ENCODE measurements at places on chromosomes 4 and X.

DNA sequence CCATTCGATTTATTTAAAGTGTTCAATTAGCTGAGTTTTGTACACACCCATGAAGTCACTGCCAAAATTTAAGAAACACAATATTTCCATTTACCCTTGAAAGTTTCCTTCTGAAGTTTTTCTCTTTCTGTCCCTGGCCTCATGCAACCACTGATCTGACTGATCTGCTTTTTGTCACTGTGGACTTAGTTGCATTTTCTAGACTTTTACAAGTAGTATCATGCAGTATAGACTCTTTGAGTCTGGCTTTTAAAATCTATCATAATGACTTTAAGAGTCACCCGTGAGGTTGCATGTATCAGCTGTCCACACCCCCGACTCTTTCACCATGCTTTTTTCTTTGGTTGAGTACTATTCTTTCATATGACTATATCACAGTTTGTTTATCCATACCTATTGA, 29.0 kb upstream of the PDLIM3 start:
- DNase-seq = no peak

DNA sequence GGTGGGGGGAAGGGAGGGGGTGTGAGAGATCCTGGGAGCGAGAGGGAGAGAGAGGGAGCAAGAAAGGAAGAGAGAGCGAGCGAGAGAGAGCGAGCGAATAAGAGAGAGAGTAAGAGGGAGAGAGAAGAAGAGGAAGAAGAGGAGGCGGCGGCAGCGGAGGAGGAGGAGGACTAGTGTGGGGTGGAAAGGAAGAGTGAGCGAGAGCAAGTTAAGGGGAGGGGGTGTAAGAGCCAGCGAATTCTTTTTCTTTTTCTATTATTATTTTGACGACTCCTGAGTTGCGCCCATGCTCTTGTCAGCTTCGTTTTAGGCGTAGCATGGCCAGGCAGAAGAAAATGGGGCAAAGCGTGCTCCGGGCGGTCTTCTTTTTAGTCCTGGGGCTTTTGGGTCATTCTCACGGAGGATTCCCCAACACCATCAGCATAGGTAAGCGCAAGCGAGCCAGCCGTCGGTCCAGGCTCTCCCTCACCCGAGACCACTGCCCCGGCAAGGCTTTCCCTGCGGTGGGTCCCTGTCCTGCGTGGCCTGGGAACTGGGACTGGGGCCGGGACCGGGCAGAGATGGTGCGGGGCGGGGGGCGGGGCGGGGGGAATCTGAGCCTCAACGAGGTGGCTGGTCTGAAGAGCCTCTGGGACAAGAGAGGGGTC, at the start of gene GRIA3:
TSS of gene GRIA3 (plus strand) at position 60 of the 647 bp plus-strand sequence. CDS start at position 318, 258 bp downstream.
- DNase-seq = no peak

- no peak for DNase-seq
Observed at GRCh38 chrX:10282490-10282889, 125.7 kb downstream of the CLCN4 start.

DNA sequence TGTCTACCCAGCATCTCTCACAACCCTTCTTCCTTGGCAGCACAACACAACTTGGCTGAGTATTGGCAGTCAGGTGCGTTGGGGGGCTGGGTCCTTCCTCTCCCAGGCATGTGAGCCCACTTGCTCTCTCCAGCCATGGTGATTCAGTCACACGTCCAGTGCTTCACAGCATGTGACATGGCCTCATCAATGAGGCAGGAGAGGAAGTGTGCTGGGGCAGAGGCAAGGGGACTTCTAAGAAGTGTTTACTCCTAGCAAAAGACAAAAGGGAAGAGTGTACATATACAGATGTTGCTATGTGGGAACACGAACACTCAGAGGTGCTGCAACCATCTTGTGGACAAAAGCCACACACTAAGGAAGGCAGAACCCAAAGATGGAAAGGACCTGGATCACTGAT, 380.8 kb downstream of the FBXW7 start:
- no peak for DNase-seq

Measured in left lung (tissue), 14 donors.